ENCODE measurements at places on chromosomes 7 and 10.

GRCh38 chr10:49179699-49180443 is 8.3 kb downstream of the TMEM273 start:
- DNase-seq, result no peak

DNA sequence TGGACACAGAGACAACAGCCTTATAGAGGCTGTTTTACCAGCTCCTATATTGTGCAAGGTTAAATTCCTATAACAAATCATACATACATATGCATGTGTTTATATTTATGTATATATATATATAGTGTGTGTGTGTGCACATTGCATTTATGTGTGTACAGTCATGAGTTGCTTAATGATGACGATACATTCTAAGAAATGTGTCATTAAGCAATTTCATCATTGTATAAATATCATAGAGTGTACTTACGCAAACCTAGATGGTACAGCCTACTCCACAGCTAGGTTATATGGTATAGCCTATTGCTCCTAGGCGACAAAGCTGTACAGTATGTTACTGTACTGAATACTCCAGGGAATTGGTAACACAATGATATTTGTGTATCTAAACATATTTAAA is 30.1 kb upstream of the TNKS2 start:
- DNase-seq, result no peak

DNA sequence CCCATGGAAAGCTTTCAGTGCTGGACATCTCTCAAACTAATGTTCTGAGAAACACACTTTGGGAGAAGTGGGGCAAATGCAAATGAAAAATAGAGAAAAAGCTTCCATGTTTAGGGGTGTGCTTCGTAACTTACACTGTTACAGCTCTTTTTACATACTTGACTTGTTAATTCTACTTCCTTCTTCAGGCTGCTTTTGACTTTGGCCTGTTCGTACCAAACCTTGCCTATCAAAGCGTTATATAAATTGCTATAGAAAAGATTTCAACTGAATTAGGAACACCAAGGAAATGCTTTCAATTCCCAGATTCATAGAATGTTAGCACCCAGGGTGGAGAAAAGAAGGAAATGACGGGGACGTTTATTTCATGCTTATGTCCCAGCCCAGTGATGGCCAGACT is 140.8 kb upstream of the PRR15 start:
- DNase-seq, result no peak

GRCh38 chr7:101201695-101202602 is 1.1 kb upstream of the MOGAT3 start:
- DNase-seq, result no peak

DNA sequence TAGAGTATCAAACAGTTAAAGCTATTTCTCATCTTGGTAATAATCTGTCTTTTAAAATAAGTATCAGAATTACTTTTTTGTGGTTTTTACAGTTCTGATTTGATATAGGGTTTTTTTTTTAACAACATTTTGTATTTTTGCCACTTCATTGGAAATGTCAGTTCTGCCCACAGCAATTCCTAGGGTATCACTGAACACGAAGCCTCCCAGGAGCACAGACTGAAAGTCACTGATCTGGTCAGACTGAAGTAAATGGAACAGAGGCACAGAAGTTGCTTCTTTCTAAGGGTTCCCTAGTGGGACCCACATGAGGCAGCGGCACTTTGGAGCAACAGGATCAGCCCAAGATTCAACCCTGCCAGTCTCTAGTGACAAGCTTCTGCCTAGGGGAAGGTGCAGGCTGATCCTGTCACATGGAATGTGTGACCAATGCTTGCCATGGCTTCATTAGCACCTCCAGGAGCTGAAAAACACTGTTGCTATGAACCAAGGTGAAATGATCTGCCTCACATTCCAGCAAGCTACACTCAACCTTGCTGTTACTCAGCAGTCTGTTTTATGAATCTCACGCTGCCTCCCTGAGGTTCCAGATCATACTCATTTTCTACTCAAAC is 273.4 kb upstream of the CSTF2T start:
- no peak for DNase-seq

GRCh38 chr10:30596013-30596412 is 33.5 kb downstream of the LYZL2 start:
- DNase-seq, result no peak

GRCh38 chr10:105956550-105956949 is 1208.0 kb downstream of the SORCS1 start:
- no peak for DNase-seq

GRCh38 chr10:23912884-23913404 is 296.0 kb upstream of the KIAA1217 start:
- DNase-seq, result no peak

DNA sequence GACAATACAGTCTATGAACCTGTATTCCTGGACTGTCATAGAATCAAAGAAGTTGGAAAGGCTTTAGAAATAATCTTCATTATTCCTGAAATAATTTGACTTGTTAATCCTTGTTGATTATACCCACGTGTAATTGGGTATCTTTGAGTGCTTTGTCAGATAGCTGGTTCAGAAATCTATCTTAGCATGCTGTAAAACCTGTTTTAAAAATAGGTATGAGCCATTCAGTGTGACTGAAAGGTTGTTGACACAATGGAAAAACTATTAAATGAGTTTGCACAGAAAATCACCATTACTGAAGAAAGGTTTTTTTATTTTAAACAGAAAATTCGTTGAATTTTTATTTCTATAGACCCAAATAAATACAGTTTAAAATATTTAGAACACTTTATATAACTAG is 38.7 kb downstream of the PHTF2 start:
- no peak for DNase-seq

- DNase-seq, result no peak
Observed at GRCh38 chr10:130232166-130233034, 96.2 kb downstream of the GLRX3 start.

- DNase-seq, result no peak
Observed at GRCh38 chr7:14622559-14622958, 280.0 kb downstream of the DGKB start.

DNA sequence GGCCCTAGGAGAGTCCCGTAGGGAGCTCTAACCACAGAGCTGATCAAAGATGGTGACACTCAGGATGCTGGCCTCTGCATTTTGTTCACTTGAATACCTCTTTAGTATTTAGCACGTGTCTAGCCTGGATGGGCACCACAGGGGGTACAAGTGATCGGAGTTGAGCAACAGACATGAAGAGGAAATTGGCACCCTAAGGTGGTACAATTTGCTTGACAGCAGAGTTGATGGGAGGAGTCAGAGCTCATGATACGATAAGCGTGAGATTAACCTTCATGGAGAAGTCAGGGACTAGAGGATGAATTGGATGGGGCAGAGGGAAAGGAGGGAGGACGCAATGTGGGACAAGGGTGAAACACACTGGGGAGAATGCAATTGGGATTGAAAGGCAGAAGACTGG is 9.9 kb upstream of the ZNF212 start:
- DNase-seq, result no peak

GRCh38 chr7:31083210-31083786 is 31.2 kb downstream of the ADCYAP1R1 start:
- DNase-seq, result no peak

- no peak for DNase-seq
Observed at GRCh38 chr7:141053626-141054025, 20.2 kb upstream of the TMEM178B start.

GRCh38 chr7:95250571-95250970 is 73.8 kb downstream of the PON1 start:
- DNase-seq, result no peak

DNA sequence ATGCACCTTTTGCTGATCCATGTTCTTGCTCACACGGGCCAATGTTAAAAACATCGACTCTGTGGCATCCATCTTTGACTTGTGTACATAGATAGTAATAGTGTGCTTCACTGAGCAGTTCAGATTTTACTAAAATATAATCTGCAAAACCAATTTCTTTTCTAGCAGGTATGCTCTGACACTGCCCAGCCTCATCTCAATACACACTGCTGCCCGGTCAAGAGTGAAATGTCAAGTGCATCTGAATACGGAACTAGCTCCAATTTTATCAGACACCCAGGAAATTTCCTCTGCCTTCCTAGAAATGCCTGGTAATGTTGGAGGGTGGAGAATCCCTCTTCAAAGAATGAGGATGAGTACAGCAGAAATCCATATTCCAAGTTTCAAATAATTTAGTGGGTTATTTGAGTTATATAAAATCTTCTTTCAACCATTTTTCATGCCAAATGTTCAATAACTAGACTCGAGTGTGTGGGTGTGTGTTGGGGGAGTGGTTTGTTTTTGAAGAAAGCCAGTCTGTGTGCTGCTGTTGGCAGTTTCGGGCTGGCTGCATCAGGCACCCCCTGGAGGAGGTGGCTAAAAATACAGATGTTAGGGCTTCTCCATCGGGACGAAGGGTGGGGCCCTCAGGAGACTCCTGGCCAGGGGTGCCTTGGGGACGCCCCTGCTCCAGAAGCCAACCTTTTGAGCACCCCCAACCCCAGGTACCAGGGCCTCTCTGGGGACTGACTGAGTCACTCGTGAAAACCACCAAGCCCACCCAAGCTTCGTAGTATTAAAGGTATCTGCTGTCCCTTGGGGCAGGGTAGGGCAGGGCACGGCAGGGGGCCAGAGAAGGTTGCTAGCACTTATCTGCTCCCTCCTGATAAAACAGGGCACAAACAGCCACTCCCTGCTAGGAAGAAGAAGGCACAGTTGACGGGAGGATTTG is 15.4 kb downstream of the CTBP2 start:
- DNase-seq, result no peak

- no peak for DNase-seq
Observed at GRCh38 chr10:132347211-132347930, 15.4 kb downstream of the LRRC27 start.

- no peak for DNase-seq
Observed at GRCh38 chr10:93165367-93165766, 91.7 kb downstream of the CYP26A1 start.

- DNase-seq, result no peak
Observed at GRCh38 chr10:114990991-114991390, 53.0 kb downstream of the TRUB1 start.

- no peak for DNase-seq
Observed at GRCh38 chr7:118590107-118590506, 365.6 kb downstream of the ANKRD7 start.

DNA sequence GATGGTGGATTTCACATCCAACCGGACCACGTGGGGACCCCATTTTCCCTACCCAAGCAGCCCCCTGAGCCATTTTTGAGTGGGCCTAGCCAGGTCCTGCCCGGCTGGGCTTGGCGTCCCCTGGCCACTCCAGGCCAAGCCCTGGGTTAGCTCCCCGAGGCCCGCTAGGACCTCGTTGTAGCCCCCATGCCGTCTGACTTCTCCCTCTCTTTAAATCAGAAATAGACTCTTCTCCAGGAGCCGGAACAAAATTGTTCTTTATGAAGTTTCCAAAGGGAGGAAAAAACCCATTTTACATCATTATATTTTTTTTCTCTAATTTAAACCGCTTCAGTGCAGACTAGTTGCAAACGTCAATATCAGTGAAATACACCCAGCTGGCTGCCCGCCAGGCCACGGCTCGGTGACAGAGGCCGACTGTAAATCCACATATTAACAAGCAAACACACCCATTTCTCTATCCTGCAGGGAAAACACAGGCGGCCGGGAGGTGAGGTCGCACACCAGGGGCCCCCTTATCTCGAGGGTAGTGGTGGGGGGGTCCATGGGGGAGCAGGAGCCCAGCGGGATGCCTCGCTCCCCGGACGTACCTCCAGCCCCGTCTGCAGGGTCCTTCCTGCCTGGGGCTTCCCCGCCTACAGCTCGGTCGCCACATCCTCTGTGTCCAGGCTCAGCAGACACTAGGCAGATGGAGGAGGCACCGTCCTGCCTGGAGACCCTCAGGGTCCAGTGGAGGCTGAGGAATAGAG is 72.7 kb downstream of the ELFN1 start:
- DNase-seq, result no peak

- DNase-seq, result peak; percentile 88
Observed at GRCh38 chr7:128833148-128833945, 3.1 kb downstream of the FLNC start.

- no peak for DNase-seq
Observed at GRCh38 chr10:20166096-20166675, 350.0 kb downstream of the PLXDC2 start.

- DNase-seq, result no peak
Observed at GRCh38 chr7:112162784-112163506, 43.3 kb downstream of the DOCK4 start.

DNA sequence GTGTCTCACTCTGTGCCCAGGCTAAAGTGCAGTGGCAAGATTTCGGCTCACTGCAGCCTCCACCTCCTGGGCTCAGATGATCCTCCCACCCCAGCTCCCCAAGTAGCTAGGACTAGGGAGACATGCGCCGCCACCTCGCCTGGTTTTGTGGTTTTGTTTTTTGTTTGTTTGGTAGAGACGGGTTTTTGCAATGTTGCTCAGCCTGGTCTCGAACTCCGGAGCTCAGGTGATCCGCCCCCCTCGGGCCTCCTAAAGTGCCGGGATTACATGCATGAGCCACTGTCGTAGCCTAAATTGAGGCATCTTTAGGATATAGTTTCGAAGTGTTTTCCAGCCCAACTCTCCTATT is 781 bp downstream of the ZNF727 start:
- DNase-seq, result no peak
